ENCODE measurements at places on chromosomes 4 and X.
A peak's percentile ranks its signal among the peaks of the same experiment; 100 is the strongest.

- no peak for DNase-seq
Observed at GRCh38 chr4:176209535-176209934, 14.2 kb upstream of the SPATA4 start.

DNA sequence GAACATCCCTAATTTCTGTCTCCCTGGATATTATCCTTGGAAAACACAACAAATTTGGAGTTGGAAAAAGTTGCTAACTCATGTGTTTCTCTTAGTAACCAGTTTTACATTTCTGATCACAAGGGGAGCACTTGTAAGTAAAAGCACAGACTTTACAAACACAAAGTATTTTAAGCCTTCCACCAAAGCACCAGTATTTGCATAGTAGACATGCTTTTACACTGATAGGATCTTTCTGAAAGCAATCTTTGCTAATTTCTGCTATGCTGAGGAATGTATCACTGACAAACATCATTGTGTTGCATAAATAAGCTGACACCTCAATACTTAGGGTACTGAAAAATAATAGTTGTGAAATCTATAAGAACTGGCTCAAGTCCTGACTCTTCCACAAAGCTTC, 100.6 kb downstream of the MID1 start:
- no peak for DNase-seq

- DNase-seq = no peak
Observed at GRCh38 chr4:152156442-152156841, 379.4 kb downstream of the FBXW7 start.

DNA sequence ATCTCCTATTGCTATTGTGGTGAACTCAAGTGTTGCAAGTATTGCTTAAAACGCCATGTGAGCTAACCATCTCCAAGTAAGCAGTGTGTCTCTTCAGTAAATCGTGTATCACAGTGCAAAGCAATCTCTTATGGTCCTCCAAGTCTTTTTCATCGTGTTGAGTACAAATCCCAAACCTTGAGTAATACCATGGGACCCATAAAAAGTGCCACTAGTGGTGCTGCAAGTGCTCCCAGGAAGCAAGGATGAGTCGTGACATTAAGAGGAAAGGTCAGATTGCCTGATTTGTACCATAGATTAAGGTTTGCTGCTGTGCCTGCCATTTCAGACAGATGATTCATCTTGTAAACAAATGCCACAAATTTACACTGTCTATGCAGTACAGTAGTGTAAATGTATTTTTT, 66.9 kb upstream of the BMPR1B start:
- peak; percentile 27 for DNase-seq

DNA sequence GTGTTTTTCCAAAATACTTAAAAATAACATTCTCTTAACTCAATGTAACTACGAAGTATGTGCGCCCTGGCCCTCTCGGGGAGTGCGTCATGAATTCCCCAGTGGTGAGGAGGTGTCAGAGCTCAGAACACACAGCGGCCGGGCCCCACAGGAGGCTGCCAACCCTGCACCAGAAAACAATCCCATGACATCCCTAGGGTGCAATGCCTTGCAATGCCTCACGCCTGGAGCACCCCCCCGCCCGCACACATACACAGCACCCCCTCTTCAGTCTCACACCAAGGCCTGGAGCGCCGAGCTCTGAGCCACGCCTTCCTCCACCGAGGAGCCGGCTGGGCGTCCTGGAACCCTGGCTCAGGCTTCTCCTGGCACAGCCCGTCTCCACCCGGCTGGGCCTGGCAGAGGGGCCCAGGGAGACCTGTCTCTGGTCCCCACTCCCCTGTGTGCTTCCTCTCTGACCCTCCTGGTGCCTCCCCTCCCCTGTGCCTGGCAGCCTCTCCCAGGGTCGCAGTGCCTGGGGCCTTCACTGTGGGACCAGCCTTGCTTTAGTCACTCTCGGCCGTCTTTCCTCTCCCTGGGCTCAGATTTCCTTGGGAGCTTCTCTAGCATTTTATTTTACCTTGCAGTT, 108.2 kb upstream of the ADRA2C start:
- peak; percentile 3 for DNase-seq

Data from fibroblast of skin of left quadriceps (primary cell).